ENCODE measurements at places on chromosomes 4 and X. TPM values are rescaled to one million over a fixed set of nuclear protein-coding genes. Genes with fewer than 3 reads are reported as not detected.

The FMR1 gene
- total RNA-seq = 25.7 TPM

The PLAC8 gene
- total RNA-seq = 0.75 TPM

The SATL1 gene
- not detected for total RNA-seq

The NOP14 gene
- total RNA-seq = 20.7 TPM

DNA sequence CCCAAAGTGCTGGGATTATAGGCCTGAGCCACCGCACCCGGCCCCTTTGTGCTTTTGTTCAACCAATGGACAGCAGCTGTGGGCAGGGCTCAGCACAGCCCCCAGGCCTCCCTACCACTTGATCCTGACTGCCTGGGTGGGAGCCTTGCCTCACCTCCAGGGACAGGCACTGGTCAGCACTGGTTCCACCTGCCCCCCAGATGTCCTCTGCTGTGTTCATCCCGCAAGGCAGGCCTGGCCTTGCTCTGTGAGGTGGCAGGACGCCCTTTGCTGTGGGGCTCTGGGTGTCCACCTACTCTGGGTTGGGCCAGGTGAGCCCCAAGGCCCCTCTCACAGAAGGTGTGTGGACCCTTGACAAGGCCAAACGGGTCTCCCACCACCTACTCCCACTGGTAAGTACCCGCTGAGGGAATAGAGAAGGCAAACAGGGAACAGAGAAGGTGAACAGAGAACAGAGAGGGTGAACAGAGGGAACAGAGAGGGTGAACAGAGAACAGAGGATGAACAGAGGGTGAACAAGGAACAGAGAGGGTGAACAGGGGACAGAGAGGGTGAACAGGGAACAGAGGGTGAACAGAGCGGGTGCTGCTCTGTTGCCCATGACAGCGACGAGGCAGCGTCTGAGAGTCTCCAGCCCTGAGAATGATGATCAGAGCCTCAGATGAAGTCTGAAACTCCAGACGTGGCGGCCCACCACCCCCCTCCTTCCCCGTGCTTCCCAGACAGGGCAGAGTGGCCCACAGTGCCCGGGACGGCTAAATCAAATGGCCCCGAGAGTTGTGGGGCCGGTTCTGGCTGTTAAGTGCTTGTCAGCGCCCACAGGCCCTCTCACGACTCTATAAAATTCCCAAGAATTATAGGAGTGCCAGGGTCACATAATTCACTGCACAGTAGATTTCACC, 55.0 kb upstream of the NKX1-1 start:
- DNase-seq = no peak

DNA sequence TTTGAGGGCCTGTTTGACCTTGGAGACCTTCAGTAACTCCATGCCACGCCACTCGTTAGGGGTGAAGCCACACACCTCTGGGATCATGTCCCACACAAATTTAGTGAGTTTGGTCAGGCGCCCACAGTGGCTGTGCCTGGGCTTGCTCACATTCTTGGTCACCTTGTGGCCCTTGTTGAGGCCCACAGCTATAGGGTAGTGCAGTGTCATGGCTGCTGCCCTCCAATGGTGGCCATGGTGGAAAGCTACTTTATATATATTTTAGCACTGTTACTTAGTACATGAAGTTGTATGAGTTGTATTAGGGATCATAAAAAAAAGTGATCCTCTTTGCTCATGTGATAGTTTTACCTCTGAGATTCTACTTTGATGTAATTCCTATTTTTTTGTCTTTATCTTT, 985 bp upstream of the CXCL11 start:
- no peak for DNase-seq

DNA sequence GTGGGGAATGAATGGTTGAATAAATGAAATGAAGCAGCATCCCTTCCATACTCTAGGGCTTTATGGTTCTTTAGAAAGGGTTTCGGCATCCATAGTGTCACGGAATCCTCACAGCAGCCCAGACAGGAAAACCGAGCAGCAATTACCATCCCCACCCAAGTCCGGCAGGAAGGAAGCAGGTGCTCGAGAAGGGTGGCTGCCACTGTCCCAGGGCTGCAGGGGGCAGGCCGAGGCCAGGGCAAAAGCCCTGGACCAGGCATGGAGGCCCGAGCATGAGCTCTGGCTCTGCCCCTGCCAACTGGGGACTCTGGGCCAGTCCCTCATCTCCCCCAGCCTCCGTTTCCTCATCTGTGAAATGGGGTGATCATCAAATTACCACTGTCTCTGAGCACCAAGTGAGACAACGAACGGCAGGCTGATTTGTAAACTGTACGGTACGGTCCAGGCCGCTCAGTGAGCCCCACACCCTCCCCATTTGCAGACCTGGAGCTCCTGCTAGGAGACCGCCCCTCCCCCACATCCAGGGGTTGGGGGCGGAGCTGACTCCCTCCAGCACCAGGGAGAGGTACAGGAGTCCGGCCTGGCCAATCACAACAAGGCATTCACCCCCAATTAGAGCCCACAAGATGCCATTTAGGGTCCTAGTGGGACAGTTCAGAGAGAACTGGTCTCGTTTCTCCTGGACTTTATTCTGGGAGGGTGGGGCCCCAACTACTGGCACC, 100.4 kb downstream of the WFS1 start:
- no peak for DNase-seq

DNA sequence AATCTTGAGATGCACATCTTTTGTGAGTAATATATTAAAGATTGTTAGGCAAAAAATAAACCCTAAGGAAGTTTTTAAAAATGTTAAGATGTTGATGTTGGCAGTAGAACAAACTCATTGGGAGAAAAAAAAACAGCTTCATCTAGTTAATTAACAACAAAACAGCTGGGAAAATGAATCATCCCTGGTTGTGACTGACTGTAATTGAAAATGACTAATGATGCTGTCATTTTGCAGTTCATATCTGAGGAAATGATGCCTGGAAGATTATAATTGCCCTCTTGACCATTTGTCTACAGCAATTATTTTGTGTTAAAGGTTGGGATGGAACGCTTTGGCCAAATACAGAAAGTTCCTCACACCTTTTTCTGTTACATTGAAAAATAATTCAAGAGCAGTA, 760.4 kb upstream of the FTHL17 start:
- no peak for DNase-seq

DNA sequence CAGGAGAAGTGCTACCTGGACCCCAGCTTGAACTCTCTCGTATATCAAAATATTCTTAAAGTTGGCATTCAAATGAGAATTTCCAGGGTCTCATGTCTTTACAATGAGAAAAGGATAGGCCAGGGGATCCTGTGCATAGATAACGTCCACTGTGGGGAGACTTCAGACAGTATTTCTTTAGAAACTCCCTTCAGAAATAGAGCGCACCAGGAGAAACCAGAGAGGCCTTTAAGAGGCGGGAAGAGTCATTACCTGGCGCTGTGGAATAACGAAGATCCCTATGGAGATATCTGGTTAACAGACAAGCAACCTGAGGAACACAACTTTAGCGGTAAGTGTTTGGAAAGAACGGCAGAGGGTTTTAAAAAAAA, 600 bp downstream of the RADX start:
- DNase-seq = no peak

DNA sequence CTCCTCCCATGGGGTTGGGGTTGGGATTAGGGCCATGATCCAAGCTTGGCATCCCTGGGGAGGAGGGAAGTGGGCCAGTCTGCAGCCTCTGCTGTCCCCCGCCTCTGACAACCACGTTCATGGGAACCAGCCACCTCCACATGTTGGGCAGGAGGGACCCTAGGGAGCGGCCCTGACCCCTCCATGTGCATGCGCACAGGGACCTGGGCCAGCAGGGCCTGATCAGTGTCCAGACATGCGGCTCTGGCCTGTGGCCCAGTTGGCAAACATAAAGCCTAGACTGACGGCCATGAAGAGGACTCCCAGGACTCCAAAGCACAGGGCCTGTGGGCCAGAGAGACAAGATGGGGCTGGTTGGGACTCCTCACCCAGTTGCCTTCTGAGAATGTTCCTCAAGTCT, 11.3 kb downstream of the SLC38A5 start:
- peak; percentile 57 for DNase-seq

- DNase-seq = no peak
Measured at GRCh38 chr4:96240041-96240440, 400.1 kb downstream of the PDHA2 start.

- no peak for DNase-seq
Measured at GRCh38 chrX:18368402-18368801, 13.9 kb upstream of the SCML2 start.

- DNase-seq = no peak
Measured at GRCh38 chr4:84258905-84259830, 239.9 kb downstream of the NKX6-1 start.

DNA sequence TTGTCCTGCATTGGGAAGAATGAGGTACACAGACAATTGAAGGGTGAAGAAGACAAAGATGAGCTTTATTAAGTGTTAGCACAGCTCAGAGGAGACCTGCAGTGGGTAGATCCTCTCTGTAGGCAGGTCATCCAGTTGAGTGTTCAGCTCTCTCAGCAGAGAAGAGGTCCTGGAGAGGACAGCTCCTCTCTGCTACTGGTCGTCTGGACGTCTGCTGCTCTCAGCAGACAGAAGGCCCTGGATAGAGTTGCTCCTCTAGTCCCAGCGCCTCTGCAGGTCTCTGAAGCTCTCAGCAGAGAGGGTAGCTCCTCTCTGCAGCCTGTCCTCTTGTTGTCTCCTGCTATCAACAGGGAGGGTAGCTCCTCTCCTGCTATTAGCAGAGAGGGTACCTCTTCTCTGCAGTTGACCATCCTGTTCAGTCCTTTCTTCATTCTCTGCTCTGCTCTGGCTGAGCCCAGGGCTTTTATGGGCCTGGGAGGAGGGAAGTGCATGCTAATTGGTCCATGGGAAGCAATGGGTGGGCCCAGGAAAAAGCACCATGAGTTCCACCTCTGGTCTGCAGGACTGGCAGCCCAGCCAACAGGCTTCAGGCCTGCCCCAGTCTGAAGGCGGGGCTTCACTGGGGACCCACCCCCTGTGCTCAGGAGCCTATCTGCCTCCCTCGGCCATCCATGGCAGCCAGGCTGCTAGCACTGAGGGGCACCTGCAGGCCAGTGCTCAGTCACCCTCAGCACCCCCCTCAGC, 54.1 kb upstream of the IBSP start:
- DNase-seq = no peak

DNA sequence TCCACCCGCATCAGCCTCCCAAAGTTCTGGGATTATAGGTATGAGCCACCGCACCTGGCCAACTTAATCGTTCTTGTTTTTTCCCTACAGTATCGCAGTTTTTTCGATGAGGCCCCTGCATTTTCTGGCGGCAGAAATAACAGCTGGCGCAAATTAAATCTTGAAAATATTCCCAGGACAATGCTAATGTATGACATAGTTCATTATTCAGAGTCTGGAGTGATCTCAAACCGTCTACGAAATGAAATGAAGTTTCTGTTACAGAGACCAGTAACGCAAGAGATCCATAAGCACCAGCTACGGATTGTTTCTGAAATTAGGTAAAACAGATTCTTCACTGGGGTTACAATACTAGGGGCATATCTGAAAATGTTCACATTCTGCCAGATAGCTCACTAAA, 27.3 kb downstream of the CXorf58 start:
- no peak for DNase-seq

- DNase-seq = no peak
Measured at GRCh38 chrX:73903941-73904340, 340.9 kb downstream of the CHIC1 start.

- no peak for DNase-seq
Measured at GRCh38 chr4:95729596-95729995, 110.3 kb upstream of the PDHA2 start.

DNA sequence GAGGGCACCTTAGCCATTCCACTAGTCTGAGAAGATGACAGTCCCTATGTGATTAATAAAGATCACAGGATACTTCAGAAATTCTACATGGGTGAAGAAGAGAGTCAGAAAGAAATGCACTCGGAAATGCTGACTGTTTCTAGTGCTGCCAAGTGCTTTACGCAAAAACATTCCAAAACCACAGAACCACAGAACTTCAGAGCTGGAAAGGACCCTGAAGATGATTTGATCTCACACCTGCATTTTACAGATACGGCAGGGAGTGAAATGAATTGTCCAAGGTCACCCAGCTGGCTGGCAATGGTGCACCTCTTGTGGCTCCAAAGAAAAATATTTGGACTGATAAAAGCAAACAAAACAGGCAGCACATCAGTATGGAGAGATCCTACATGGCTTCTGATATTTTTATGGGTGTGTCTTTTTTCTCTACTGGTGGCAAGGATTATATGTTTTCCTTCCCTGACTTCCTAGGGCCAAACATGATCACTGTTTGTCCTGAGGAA, 115.9 kb downstream of the MAML3 start:
- DNase-seq = no peak

Measured in Right ventricle myocardium superior (tissue), 1 donor.